ENCODE measurements at places on chromosomes 16 and 17. TPM values are rescaled to one million over a fixed set of nuclear protein-coding genes. Genes with fewer than 3 reads are reported as not detected.

- DNase-seq: peak; percentile 82
These were observed 2.5 kb upstream of the LASP1 start for GRCh38 chr17:38867179-38867967.

GRCh38 chr17:27741971-27742575 is 58.3 kb downstream of the NOS2 start:
- no peak for DNase-seq

GRCh38 chr16:51854401-51854951 is 692.5 kb downstream of the TOX3 start:
- DNase-seq: peak; percentile 40

DNA sequence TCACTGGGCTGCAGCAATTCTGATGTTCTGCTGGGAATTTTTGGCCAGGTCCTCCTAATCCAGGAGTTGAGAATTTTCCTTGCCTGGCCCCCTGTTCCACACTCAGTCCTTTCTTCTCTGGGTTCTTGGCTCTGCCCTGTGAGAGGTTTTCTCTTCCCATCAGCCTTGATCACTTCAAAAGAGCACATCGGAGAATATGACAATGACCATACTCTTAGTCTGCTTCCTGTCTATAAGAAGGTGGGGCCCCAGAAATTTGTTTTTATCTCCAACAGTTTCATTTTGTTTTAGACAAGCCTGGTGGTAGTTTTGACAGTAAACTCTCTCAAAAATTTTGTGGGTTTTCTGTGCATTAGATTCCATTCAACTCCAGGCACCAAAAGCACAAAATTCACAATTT is 70.7 kb downstream of the C17orf67 start:
- DNase-seq: peak; percentile 36

GRCh38 chr17:81509207-81509971 is 3.2 kb downstream of the ACTG1 start:
- DNase-seq: peak; percentile 63

Gene PKMYT1
- total RNA-seq: 46.9 TPM

Gene ABCC3
- 6.4 TPM for total RNA-seq

All from HT1080 (cell line).